ENCODE measurements at places on chromosomes 7 and 10.

DNA sequence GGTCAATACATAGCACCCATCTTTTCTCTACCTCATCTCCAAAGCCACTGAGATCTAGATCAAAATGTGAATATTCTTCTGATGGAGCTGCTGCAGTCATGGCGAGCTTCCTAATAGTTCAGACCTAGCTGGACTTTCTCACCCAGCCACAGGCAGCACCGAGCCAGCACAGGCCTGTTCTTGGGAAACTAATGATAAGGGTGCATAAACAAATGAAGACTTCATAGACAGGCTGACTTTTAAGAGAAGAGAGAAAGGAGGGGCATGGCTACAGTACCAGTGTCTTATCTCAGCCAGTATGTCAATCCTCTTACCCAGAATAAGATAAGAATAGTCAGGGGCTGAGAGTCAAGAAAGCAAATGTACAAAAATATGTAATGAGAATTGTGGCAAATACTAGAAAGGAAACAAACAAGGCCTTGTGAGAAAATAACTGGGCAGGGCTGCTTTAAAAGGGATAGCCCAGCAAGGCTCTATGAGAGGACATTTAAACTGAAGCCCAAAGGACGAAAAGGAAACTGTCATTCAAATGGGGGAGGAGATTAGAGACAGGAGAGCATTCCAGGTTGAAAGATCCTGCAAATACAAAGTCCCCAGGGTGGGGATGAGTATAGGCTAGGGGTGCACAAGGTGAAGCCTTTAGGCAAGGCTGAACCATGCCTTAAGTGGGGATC lies 21.8 kb upstream of the CDK14 start:
- peak; percentile 13 for DNase-seq

GRCh38 chr10:130357951-130358350 lies 221.8 kb downstream of the GLRX3 start:
- DNase-seq: no peak

- no peak for DNase-seq
These were observed 99.5 kb upstream of the TNRC18 start for GRCh38 chr7:5523052-5523711.

DNA sequence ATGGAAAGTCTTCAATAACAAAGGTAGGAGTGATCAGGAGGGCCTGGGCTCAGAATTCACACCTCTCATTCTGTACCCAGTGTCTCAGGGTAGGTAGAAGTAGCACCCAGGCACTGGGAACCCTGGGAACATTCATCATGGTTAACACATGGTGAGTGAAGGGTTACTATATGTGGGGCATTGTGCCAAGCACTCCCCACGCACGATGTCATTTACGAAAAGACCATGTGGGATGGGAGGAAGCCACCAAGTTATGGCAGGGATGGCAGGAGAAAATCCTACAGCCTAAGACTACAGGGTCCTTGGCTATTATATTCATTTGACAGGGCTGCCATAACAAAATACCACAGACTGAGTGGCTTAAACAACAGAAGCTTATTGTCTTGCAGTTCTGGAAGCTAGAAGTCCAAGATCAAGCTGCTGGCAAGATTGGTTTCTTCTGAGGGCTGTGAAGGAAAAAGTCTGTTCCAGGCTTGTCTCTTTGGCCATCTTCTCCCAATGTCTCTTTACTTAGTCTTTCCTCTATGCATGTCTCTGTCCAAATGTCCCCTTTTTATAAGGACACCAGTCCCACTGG lies 27.7 kb upstream of the DDIT4 start:
- DNase-seq: no peak

DNA sequence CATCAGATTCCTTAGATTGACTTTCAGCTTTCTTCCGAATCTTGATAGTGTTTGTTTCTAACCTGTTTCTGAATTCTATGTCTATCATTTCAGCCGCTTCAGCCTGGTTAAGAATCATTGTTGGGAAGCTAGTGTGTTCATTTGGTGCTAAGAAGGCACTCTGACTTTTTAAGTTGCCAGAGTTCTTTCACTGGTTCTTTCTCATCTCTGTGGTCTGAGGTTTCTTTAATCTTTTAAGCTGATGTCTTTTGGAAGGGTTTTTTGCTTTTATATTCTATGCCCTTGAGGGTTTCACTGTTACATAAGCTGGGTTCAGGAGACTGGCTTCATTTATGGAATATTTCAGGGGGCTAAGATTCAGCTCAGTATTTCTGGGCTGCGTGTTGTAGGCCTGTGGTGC lies 104.5 kb upstream of the PRSS58 start:
- no peak for DNase-seq

DNA sequence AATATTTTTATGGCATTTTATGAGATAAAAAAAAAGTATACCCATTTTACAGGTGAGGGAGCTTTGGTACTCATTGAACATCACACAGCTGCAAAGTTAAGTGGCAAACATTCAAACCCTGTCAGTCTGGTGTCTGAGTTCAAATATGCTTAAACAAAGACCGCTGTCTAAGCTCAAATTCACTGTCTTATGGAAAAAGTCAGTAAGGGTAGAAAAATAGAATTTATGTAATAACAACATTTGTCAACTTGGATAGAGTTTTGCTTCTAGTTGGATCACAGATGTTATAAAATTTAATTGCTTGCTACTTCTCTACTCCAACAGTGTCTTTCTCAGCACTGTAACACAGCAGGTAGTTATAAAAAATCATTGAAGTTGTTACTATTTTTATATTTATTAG lies 161.7 kb upstream of the CSTF2T start:
- DNase-seq: no peak

DNA sequence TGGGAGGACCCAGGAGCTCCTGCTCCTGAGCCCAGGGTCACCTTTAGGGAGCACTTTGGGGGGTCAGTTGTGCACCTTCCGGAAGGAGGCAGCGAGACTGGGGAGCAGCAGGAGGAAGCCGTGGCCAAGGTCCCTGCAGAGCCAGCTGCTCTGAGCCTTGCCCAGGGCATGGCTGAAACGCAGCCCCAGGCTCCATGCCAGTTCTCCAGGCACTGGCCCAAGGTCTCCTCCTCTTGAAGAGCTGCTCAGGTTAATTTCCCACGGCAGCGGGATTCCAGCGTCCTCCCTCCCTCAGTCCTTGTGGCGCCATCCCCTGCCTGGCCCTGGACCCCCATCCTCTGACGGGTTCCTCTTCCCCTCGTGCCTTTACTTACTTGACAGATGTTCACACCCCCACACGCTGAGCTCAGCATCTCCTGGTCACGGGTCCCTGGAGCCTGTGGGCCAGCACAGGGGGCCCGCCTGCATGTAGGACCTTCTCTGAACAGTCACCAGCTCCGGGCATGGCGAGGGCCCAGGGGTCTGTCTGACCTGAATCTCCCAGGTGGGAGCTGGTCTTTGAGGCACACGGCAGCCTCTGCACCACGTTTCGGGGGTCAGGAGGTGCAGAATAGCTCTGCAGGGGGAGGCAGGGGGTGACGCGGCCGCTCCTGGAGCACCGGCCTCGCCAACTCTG lies 16.7 kb upstream of the CFAP46 start:
- DNase-seq: peak; percentile 60

- peak; percentile 83 for DNase-seq
These were observed 46.7 kb downstream of the PARD3 start for GRCh38 chr10:34768261-34768971.

GRCh38 chr10:114239117-114239993 lies at the start of gene VWA2:
VWA2 (plus strand) TSS chr10:114239254; CDS start chr10:114248714, 9,460 bp downstream.
- peak; percentile 87 for DNase-seq

DNA sequence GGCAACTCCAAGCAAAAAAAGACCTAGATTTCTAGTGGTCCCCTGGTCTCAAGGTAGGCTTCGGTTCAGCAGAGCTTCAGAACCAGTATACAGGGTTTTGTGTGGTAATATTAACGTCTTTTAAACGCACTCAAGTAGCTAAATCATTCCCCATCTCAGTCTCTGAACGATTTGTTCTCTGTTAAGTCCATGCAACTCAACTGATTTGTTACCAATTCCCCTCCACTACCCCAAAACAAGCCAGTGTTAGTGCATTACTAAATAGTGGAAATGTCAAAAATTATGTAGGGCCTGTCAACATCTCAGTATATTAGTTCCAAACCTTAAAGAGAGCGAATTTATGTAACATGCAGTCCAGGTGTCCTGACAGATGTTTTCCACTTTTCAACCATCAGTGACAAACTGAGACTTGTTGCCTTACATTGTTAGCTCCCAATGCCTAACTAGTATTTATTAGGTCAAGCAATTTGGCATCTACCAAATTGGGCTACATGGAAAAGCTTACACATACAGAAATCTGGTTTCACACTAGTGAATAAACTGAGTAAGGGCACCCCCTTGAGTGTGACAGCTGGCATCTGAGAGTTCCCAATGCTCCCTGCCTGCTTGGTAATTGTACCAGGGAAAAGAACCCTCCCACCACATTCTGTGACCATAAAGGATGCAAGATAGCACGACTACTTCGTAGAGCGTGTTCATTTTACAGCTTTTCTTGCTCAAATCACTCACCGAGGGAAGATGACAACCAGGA lies 12.2 kb downstream of the HNRNPA2B1 start:
- DNase-seq: no peak

DNA sequence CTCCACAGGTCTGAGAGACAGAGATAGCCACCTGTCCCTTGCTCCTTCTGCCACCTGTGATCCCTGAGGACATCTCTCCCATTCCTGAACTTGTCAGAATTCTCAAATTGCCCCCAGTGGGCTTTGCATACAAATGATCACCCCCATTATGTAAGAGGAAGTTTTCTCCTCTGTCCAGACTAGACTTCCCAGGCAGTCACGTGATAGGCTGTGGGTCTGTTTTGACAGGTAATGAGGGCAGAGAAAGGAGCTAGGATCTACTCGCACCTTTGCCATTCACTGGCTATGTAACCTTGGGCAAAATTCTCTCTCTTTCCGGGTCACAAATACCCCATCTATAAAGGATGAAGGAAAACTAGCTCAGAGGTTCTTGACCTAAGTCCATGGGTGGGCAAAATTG lies 21.4 kb upstream of the TM9SF3 start:
- DNase-seq: no peak

- DNase-seq: no peak
These were observed 52.3 kb downstream of the CDCA7L start for GRCh38 chr7:21893401-21893800.

- peak; percentile 8 for DNase-seq
These were observed 86.5 kb downstream of the FOXL3 start for GRCh38 chr7:376306-377079.

DNA sequence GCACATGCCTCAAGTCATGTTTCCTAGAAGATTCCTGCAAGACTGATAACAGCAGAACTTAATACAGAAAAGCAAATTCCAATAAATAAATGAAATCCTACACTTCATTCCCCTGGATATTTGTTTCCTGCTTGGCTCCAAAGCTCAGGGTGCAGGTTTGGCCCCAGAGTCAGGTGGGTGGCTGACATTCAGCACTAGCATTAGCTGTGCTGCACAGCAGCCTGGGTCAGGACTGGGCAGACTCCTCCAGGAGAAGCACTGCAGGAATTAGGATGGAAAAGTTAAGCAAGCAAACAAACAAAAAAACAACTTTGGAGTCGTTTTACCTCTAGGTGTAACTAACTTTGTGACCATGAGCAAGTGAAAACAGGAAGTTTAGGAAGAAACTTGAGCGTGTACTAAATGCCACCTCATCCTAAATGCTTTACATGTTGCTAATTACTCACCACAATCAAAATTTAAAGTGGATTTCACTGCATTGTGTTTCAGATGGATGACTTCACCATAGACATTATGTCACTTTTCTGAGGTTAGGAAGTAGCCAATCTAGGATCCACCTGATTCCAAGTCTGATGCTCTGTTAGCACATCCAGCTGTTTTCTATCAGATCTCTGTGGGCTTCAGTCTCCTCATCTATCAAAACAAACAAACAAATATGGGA lies 239.4 kb downstream of the C7orf25 start:
- no peak for DNase-seq

GRCh38 chr10:130658687-130659290 lies 522.6 kb downstream of the GLRX3 start:
- DNase-seq: no peak

- DNase-seq: peak; percentile 65
These were observed 441 bp downstream of the BMI1 start for GRCh38 chr10:22321156-22321923.

- DNase-seq: peak; percentile 46
These were observed 431.2 kb upstream of the IGFBP3 start for GRCh38 chr7:46352004-46352954.

All from body of pancreas (tissue), 4 donors.